AML-193 (cell line): ENCODE measurements at places on chromosomes 6 and 20.

DNA sequence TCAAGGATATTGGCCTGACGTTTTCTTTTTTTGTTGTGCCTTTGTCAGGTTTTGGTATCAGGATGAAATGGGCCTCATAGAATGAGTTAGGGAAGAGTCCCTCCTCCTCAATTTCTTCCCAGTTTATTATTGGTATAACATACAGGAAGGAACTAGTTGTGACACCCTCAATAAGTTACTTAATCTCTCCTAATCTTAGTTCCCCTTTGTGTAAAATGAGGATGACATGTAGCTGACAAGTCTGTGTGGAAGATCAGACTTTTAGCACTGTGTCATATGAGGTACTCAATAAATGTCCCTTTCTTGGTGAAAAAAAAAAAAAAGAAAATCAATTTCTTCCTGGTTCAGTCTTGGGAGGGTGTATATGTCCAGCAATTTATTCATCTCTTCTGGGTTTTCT lies 155.8 kb downstream of the PDE7B start:
- peak; percentile 86 for DNase-seq

GRCh38 chr6:17281497-17282481 lies 628 bp downstream of the RBM24 start:
- no peak for DNase-seq

GRCh38 chr6:30879684-30880427 lies 4.5 kb upstream of the DDR1 start:
- no peak for DNase-seq

- no peak for DNase-seq
Measured at GRCh38 chr20:50111120-50111828, 1.7 kb downstream of the UBE2V1 start.

- no peak for DNase-seq
Measured at GRCh38 chr20:43011491-43011890, 178.2 kb downstream of the PTPRT start.

GRCh38 chr6:132481189-132481588 lies 31.7 kb downstream of the STX7 start:
- no peak for DNase-seq

DNA sequence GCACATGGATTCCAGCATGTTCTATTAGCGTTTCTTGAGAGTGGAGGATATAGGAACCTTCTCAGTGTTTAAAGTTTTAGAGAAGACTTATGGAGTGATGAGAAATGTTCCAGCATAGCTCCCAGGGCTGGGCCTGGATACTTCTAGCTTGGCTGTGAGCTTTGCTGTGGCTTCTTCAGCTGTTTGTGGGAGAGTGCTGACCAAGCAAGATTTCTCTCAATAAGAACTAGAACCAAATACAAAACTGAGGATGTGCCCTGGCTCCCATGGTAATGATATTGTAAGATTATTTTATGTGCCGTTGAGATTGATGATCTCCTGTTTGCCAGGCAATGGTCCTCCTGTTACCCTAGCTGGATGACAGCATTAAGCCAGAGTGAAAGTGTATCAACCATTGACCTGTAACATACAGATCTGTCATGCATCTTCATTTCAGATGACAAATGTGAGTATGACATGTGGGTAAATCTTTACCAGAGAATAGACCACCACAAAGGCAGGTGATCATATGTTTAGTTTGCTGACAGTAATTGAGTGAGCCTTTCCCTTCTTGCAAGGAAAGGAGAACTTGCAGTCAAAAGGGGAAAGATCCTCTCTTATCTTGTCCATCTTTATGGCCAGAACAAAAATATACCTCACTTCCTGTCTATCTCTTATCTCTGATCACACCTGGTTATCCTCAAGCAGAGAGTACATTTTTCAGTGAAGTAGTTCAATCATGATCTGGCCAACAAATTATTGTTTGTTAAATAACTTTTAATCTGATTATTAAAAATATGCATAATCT lies 180.1 kb downstream of the SLC24A3 start:
- DNase-seq = no peak

DNA sequence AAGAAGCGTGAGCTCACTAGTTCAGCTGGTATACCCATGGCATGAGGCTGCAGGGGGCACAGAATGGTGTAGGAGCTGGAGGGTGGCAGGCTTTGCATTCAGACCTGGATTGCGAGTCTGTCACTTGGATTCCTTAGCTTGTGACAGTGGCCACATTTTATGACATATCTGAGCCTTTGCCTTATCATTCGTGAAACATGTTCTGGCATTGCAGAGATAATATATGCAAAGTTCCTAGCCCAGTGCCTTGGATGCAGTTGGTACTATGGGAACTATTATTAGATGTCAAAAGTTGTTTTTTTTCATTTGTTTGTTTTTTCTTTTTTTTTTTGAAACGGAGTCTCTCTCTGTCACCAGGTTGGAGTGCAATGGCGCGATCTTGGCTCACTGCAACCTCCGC lies 230.7 kb upstream of the PRDM1 start:
- no peak for DNase-seq

- DNase-seq = peak; percentile 25
Measured at GRCh38 chr20:50517817-50518154, 7.6 kb downstream of the PTPN1 start.

- DNase-seq = no peak
Measured at GRCh38 chr6:53682632-53683031, 17.1 kb upstream of the KLHL31 start.

DNA sequence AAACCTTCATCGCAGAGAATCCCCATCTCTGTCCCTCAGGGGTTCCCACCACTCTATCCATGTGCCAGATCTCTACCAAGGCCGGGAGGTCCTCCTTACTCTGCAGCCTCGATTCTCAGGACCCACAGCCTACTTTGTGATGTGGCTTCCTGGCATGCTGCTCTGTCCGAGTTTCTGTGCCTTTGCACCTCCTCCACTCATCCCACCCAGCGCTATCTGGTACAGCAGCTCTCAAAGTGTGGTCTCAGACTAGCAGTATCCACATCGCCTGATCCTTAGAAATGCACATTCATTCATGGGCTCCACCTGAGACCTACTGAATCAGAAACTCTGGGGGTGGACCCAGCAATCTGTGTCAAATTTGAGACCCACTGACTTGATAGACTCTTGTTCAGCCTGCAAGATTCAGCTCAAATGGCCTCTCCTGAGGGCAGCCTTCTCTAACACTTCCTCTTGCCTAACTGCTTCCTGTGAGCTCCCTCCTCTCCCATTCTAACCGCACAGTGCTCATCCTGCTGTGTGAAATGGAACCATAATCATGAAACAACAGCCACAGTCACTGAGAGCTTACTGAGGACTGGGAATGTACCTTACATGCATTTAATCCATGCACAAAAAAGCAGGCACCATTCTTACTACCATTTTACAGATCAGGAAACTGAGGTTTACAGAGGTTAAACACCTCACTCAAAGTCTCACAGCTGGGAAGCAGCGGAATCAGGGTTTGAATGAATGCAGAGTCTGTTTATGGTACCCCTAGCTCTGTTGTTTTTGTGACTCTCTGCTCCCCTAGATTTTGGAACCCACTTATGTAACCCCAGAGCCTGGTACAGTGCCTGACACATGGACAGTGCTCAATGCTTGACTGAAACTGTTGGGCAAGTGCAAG lies 69.4 kb downstream of the JPH2 start:
- DNase-seq = no peak

GRCh38 chr6:80133020-80133419 lies 26.5 kb downstream of the BCKDHB start:
- DNase-seq = peak; percentile 40

GRCh38 chr6:3138341-3138740 lies 19.0 kb downstream of the TUBB2A start:
- peak; percentile 29 for DNase-seq
